SW480 (cell line): ENCODE measurements at places on chromosomes 2 and 18.

- DNase-seq, result no peak
These were observed 335 bp downstream of the ERFE start for GRCh38 chr2:238159071-238159539.

GRCh38 chr2:60862642-60863041 is 18.7 kb upstream of the REL start:
- no peak for DNase-seq

GRCh38 chr2:129744649-129745048 is 234.8 kb upstream of the RAB6C start:
- no peak for DNase-seq

DNA sequence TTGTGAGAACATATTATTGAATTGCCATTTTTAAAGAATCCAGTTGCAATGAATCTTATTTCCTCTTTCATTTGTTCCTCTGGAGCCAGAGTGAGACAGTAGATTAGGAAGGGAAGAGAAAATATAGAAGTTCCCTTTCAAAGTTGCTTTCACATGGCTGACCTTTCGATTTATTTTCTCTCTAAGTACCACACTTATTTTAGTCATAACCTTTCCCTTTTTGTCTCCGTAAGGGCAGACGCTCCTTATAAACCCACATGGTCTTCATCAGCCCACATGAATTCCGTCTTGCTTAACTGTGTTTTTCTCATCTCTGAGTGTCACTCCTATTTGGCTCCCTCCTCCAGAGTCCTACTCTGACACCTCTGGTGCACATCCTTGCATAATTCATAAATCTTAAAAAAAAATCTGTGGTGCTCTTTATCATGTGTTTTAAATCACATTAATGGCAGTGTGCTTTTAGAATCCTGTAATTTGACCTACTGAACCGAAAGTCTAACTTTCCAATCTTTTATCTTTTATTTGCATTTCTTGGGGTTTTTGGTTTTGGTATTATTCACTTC is 38.5 kb upstream of the ZNF396 start:
- DNase-seq, result no peak

- no peak for DNase-seq
These were observed 36.9 kb upstream of the KLF11 start for GRCh38 chr2:10006236-10007161.

DNA sequence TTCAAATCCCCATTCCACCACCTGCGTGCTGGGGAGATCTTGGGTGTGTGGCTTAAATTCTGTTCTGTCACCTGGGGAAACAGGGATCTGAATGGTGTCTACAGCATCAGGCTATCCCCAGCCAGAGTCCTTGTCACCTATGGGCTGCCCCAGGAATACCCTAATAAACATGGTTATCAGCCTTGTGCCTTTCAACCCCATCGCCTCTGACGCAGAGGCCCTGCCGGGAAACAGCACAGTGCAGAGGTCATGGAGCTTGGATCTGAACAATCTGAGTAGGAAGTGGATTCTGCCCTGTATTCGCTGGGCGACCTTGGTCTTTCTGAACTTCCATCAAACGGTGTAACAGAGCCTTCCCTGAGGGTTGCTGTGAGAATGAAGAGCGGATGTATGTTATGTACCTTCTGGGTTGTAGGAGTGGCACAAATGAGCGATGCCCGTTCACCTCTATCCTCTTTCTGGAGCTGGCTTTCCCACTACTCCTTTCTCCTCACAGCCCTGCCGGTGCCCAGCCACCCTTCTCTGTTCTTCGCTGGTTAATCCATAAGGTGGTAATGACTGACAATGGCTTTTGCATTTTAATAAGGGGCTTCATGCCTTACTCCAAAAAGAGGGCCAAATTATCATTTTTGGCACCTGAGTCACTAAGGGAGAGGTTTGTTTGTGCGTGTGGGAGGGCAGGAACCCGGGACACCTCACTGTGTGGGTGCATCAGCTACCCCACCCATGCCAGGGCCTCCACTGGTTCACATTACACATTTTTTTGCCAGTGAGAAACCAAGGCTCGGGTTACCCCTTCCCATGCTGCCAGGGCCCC is 256.5 kb downstream of the MYCN start:
- peak; percentile 46 for DNase-seq
